ENCODE measurements at places on chromosomes 4 and X. TPM values are rescaled to one million over a fixed set of nuclear protein-coding genes. Genes with fewer than 3 reads are reported as not detected.

ACOX3 gene
- 27.7 TPM for total RNA-seq

STPG2 gene
- 0.14 TPM for total RNA-seq

GJB1 gene
- total RNA-seq: not detected

STATH gene
- total RNA-seq: not detected

CXCL13 gene
- not detected for total RNA-seq

DUX4 gene
- total RNA-seq: not detected

RHOXF1 gene
- not detected for total RNA-seq

VSIG1 gene
- total RNA-seq: under 0.01 TPM

CSAG3 gene
- not detected for total RNA-seq

SLC9B2 gene
- total RNA-seq: 12.2 TPM

PDE5A gene
- 134 TPM for total RNA-seq

MAGEA2B gene
- not detected for total RNA-seq

TBX22 gene
- total RNA-seq: not detected

PRRG1 gene
- total RNA-seq: 11.1 TPM

GABRA4 gene
- total RNA-seq: not detected

QRFPR gene
- not detected for total RNA-seq

UGT2B10 gene
- not detected for total RNA-seq

CHIC2 gene
- total RNA-seq: 50.9 TPM

MUC7 gene
- total RNA-seq: not detected

TCEANC gene
- 3.6 TPM for total RNA-seq

DRD5 gene
- total RNA-seq: not detected

DKK2 gene
- 0.09 TPM for total RNA-seq

CCKAR gene
- total RNA-seq: 0.57 TPM

CXorf38 gene
- 5.8 TPM for total RNA-seq

CT83 gene
- not detected for total RNA-seq

ZXDB gene
- total RNA-seq: 5.5 TPM

NAP1L5 gene
- total RNA-seq: 9.8 TPM

COQ2 gene
- total RNA-seq: 13.7 TPM
